ENCODE measurements at places on chromosomes 6 and 20.

GRCh38 chr6:161507375-161507774 is 233.5 kb upstream of the AGPAT4 start:
- no peak for DNase-seq

- no peak for DNase-seq
Observed at GRCh38 chr20:42430598-42430997, 759.1 kb downstream of the PTPRT start.

DNA sequence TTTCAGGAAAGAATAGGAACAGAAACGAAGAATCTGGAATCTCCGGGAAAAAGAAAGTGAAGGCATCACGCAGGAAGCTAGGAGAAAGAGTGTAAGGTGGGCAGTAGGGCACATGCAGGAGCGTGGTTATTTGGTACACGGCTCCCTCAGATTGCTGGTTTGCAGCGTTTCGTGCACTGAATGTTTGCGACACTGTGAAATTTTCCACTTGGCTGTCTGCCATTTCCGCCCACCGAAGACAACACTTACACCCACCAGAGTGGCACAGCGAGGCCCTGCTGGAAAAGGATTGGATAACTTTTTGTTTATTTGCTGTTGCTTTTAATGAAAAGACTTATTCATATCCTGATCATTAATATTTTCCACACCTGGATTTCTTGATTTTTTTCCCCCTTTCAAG is 248.3 kb downstream of the GMPR start:
- DNase-seq = no peak

DNA sequence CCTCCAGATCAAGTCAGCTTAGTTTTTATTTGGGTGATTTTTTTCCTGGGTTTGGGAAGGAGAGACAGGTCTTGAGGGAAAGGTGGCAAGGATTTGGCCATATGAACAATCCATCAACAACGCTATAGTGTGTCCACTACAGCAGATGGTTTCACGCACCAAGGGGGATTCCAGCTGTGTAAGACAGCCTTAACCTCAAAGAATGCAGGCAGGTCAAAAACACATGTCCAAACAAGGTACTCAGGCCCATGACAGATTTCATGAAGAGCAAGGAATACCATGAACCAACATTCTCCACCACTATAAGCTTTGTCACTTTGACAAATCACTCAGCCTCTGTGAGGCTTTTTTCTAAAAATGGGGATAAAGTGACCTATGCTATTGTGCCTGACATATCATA is 2.0 kb downstream of the AIF1 start:
- no peak for DNase-seq

GRCh38 chr6:151096255-151096612 is 143.5 kb upstream of the AKAP12 start:
- DNase-seq = no peak

DNA sequence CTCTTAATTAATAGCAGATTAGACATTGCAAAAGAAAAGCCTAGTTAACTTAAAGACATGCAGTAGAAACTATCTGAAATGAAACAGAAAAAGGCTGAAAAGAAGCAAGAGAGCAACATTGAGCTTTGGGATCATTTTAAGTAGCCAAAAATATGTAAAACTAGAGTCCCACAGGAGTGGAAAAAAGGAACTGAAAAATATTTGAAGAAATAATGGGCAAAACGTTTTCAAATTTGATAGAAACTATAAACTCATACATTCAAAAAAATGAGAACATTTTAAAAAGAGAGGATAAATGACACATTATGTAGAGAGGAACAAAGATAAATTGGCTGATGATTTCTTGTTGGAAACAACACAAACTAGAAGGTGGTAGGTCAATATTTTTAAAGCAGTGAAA is 166.1 kb upstream of the AKAP12 start:
- DNase-seq = no peak

GRCh38 chr20:25054995-25055629 is 2.8 kb downstream of the ACSS1 start:
- DNase-seq = no peak

DNA sequence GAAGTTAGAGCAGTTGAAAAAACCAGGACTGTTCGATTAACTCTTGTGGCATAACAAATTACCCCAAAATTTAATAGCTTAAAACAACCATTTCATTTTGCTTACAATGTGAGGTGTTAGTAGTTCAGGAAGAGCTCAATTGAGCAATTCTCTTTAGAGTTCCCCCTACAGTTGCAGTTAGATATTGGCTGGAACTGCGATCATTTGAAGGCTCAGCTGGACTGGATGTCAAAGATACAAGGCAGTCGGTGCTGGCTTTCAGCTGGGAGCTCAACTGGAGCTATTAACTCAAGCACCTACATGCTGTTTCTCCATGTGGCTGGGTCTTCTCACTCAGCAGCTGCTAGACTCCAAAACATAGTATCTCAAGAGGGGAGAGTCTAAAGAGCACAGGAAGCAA is 96.0 kb upstream of the LOC128125822 start:
- DNase-seq = no peak

GRCh38 chr6:119052292-119052889 is 26.1 kb downstream of the FAM184A start:
- no peak for DNase-seq

GRCh38 chr6:74654296-74654695 is 551.6 kb downstream of the COL12A1 start:
- DNase-seq = no peak

DNA sequence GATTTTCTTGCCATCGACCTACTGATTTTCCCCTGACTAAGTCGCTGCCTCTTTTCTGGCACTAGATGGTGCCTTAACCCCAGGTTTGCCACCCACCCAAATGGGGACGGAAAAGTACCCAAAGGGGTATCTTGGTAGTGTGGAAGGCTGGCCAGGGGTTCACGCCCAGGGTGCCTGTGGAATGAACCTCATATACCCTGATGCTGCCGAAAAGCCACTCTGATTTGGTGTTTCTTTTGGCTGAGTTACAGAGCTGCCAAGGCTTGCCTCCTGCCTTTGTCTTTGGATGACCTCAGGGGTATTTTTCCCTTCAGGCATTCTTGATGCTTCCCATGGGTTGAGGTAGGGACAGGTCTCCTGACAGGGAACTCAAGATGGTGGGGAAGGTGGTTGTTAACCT is 78.1 kb downstream of the MAP3K7 start:
- DNase-seq = no peak

DNA sequence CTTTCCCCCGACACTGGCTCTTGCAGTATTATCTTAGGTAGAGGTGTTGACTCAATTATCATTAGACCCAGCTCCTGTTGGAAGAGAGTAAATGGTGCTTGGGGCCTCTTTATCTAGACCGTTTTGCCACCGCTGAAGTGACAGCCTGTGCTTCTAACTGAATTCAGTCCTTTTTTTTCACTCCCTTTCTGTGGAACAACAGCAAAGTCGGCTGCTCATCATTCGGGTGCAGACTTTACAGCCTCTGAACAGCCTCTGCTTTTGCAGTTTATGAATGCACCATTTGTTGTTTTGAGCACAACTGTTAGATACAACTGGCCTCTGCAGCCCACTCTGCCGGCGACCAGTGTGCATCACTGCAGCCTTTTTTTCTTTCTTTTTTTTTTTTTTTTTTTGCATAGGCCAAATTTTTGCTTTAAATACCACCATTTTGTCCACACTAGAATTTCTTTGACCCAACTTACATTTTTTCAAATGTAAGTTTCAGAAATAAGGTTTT is 35.8 kb downstream of the RREB1 start:
- peak; percentile 34 for DNase-seq

GRCh38 chr6:53506872-53507271 is 38.0 kb downstream of the GCLC start:
- DNase-seq = no peak

- no peak for DNase-seq
Observed at GRCh38 chr20:43658723-43659419, 8.0 kb upstream of the MYBL2 start.

DNA sequence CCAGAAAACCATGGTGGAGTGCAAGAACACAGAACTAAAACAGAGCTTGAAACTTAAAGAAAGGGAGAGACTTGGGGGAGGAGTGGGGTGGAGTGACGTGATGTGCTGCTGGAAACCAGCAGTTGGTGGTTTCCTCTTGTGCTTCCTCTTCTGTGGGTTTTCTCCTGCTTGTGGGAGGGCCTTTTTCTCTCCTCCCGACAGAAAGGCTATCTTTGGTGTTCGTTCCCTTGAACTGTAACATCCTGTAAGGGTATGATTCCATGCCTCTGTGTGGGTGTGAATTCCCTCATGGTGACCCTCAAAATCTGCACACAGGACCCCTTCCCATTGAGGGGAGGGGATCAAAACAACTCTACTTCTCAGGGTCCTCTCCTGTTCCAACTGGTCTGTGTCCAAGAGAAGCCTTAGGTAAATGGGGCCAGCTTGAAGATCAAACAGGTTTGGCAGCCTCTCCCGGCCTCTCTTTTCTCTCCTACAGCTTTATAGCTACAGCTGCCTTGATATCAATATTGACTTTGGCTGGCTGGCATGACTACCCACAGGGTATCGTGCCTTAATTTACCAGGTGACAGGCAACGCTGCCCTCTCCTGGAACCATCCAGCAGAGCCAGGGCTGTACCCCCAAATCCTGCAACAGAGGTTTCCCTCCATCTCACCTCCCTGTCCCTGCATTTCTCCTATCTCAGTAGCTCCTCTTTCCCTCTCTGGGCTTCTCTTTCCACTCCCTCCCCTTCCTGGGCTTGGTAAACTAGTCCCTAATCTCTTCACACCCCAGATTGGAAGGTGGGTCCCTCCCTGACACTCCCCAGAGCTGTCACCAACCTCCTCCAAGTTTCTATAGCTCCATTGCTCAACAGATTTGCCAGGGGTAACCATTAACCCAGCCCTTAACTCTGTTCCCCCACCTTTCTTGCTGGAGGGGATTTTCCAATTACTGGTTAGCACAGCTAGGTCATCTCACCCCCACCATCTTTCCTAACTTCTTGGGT is 1.5 kb upstream of the MSH5 start:
- peak; percentile 56 for DNase-seq

DNA sequence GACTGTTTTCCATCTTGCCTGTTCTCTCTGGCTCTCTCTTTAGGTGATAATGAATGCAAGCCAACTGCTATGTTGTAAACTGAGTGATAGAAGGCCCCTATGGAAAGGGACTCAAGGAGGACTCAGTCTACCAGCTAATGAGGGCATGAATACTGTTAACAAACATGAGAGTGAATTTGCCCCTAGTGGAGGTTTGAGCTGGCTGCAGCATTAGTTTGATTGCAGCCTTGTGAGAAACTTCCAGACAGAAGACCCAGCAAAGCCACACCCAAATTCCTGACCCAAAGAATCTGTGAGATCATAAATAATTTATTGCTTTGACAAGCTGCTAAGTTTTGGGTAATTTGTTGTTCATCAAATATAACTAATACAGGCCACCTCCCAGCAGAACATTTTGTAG is 50.0 kb upstream of the PLCB1 start:
- DNase-seq = peak; percentile 16

DNA sequence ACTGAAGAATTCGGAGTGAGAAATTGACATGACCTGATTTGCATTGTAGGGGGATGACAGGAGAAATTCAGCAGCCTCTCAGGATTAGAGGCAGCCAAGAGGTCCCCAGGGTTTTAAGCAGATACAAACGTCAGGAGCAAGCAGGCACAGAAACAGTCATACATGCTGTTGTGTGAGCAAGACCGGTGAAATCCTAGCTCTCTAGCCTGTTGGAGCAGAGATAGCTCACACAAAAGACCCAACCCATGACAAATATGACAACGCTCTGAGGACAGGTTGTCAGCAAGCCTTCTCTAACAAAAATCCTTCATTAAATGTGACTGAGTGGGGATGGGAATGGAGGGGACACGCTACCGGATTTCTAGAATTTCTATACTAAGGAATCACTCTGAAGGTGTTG is 23.0 kb upstream of the AKAP12 start:
- DNase-seq = no peak

DNA sequence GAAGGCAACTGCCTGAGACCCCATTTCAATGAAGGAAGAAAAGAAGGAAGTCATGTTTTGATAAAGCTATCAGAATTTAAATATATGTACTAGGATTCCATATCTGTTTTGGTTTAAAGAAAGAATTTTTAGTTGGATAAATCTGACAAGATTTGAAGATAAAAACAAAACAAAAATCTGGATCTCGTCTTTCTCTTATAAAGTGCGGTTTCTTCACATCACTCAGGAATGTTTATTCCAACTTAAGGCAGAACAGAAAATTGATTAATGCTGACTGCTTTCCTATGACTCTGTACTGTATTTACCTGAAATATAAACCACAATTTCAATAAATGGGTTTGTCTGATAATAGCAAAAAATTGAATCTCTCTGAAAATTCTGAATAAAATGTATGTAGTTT is 439.7 kb downstream of the RFPL4B start:
- no peak for DNase-seq

- no peak for DNase-seq
Observed at GRCh38 chr6:166194914-166195859, 27.5 kb upstream of the TBXT start.

GRCh38 chr6:14824060-14824459 is 421.8 kb upstream of the JARID2 start:
- no peak for DNase-seq

DNA sequence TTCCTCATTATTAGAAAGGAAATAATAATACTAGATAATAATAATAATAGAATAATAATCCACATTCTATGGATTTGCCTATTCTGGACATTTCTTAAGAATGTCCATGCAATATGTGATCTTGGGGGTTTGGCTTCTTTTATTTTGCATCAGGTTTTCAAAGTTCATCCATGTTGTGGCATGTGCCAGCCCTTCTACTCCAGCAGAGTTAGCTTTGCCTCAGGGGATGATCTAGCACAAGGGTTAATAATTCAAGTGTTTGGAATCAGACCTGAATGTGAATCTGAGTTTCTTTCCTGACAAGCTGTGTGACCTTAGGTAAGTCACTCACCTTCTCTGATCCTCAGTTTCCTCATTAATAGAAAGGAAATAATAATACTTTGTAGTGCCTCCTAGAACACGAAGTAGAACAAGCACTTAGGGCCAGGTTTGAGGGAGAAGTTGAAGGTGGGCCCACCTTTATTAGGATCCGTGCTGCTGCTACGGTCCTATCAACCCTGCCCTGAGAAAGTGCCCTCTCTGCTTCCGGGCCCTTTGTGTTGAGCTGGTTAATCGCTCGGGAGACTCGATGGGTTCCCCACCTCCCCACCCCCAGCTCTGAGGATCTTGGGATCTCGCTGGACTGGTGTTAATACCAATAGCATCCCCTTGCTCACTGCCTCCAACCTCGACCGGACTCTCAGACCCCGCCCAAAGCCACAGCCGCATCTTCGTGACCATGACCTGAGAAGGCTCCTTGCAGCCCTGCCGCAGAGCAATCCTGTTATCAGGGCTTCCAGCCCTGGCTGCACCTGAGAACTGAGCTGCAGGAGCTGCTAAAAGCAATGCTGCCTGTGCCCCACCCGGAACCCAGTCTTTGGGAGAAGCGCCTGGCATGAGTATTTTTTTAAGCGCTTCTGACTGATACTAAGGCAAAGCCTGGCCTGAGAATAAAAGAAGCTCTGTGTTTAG is 26.9 kb downstream of the RBM38 start:
- DNase-seq = no peak

- no peak for DNase-seq
Observed at GRCh38 chr6:154840363-154840762, 107.1 kb downstream of the SCAF8 start.

Measured in HAP-1 (cell line).